CD8-positive, alpha-beta T cell (primary cell): ENCODE measurements at places on chromosomes 4 and X.

GRCh38 chrX:69285881-69286564 is 120.8 kb upstream of the PJA1 start:
- peak; percentile 56 for DNase-seq

GRCh38 chr4:181650033-181650825 is 593.0 kb upstream of the TENM3 start:
- DNase-seq, result no peak

GRCh38 chr4:100278567-100278966 is 88.3 kb upstream of the DDIT4L start:
- DNase-seq, result no peak

- DNase-seq, result no peak
Measured at GRCh38 chr4:174496631-174497432, 25.5 kb downstream of the HPGD start.

DNA sequence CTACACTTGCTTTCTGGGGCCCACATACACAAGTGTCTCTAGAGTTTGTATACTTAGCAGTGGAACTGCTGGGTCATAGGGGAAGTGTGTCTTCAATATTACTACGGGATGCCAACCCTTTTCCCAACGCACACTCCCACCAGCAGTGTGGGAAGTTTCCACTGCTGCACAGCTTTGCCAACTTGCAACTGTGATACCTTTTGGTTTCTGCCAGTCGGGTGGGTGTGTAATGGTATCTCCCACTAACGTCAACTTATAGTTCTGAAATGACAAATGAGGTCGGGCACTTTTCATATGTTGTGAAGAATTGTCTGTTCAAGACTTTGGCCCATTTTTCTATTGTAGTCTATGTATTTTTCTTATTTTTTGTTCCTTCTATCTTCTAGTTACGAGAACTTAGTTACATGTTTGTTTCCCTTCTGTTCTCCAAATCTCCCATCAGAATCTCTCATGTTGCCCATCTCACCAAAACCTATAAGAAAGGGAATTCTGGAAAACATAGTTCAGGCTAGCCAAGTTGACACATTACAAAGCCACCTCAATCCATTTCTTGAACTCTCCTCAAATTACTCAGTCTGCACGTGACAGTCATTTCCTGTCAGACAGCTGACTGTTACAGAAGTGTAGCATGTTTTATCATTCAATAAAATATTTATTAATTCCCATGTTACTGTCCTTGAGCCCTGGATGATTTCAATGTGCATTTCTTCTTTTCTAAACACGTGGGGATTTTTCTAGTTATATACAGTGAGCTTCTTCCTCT is 30.7 kb downstream of the PNMA6E start:
- DNase-seq, result no peak

- DNase-seq, result no peak
Measured at GRCh38 chr4:21680326-21680898, 268.2 kb downstream of the KCNIP4 start.

DNA sequence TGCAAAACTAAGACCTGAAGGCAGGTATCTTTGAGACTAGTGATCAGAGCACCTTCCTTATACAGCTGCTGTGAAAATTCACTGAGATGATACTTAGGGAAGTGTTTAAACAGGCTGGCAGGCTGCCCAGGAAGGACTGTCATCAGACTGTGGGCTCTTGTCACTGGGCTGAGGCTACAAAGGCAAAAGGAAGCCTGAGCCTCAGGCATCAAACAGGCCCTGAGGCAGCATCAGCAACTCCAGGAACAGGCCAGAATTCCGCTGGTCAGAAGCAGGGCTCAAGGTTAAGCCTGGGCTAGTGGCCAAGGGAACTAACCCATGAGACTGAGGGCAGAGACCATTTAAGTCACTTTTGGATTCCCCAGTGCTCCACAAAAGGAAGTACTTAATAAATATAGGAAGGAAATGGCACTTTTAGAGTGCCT is 12.8 kb downstream of the PJA1 start:
- DNase-seq, result no peak

DNA sequence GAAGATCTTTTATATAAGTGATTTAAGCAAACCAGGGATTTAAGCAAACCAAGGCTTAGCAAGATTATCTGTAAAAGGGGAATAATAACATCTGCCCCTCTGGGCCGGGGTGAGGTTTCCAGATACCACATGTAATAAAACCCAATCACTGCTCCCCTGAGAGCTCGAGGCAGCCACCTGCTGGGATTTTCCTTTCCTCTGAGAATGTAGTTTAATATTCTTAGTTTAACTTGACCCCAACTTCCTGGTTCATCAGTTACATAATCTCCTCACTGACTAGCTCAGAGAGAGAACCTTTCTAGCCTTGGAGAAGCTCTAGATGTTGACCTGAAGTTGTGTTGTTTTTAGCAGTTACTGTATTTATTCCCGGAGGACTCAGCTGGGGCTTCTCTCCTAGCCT is 322.4 kb downstream of the ARHGAP10 start:
- DNase-seq, result no peak

GRCh38 chr4:99404595-99405287 is 30.4 kb downstream of the ADH7 start:
- DNase-seq, result no peak

DNA sequence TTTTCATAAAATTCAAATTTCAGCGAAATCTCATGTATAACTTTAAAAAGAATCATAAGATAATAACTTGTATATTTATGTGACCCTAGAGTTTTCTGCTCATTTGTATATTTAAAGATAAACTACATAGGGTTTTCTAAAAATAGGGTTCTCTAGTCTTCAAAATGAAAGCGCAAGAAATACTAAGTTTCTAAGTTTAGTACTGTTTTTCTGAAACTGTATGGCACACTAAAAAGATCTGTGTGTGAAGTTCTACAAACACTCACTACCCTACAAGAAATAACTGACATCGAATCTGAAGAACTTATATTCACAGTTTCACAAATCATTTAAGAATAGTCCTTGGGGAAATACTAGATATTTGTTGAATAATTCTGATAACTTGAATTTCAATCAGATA is 38.7 kb upstream of the NDST4 start:
- DNase-seq, result no peak

- DNase-seq, result peak; percentile 3
Measured at GRCh38 chr4:11623726-11624037, 195.0 kb upstream of the HS3ST1 start.

DNA sequence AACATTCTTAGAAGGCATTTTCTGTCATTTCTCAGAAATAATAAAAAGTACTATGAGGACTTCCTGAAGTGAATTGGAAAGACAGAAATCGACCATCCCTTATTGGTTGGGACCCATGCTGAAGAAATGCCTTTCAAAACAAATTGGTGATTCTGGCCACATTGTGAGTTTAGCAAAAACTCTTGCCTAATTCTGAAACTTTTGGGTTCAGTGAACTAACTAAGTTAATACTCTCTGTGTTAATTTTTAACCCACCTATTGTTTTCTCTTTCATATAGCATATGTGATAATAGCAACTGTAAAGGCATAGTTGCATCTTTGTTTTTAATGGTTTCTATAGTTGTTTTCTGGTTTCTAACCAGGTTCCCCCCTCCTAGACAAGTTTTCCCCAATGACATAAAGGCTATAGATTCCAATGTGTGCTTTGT is 129.3 kb upstream of the FAT1 start:
- DNase-seq, result no peak

- no peak for DNase-seq
Measured at GRCh38 chrX:9805956-9806355, 19.7 kb downstream of the SHROOM2 start.

- no peak for DNase-seq
Measured at GRCh38 chr4:150256841-150257730, 178.8 kb downstream of the DCLK2 start.

DNA sequence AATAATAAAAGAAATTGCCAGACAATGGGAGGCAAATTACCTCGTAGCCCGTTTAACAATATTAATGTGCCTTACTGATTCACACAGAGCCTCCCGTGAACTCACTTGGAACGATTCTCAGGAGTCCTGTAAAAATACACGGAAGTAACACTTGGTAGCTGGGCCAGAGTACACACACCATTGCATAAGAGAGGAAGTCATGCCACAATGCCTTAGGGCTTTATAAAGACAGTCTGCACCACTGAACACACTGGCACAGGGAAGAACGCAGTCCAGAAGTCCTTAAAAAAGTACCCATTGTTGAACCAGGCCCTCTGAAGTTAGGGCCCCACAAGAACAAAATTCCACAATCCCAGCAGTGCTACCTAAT is 15.1 kb downstream of the SLC2A9 start:
- DNase-seq, result no peak

DNA sequence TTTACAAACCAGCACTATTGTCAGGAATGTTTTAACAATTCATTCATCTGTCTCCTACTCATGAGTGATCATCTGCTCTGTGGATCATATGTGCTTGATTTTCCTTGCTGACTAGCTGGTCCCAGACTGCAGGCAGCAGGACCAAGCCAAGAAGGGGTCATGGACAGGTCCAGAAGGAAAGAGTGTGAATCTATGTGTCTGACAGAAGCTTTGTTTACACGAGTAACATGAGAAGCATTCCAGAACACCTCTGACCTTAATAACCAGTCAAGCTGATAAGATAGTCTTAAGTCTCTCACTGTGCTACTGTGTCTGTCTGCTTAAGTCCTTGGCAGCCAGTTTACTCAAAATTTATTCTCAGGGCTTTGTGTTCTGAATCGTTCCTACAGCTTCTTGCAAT is 39.0 kb downstream of the GUCY1A1 start:
- no peak for DNase-seq

DNA sequence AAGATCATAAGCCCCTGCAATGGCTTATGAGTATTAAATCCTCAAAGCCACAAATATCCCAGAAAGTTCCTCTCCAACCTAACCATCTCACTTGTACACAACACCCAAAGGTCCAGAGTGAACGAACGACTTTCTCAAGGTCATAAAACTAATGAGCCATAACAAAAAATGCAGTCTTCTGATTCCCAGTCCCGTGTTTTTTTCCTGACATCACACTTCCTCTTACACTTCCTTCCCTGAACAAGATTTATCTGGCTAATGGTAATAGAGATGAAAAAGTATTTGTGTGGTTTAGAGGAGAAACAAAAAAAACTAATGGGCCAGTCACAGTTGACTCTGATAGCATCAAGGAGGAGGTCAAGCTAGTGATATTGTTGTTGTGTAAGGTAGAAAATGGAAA is 99.5 kb upstream of the KLHL13 start:
- DNase-seq, result no peak

DNA sequence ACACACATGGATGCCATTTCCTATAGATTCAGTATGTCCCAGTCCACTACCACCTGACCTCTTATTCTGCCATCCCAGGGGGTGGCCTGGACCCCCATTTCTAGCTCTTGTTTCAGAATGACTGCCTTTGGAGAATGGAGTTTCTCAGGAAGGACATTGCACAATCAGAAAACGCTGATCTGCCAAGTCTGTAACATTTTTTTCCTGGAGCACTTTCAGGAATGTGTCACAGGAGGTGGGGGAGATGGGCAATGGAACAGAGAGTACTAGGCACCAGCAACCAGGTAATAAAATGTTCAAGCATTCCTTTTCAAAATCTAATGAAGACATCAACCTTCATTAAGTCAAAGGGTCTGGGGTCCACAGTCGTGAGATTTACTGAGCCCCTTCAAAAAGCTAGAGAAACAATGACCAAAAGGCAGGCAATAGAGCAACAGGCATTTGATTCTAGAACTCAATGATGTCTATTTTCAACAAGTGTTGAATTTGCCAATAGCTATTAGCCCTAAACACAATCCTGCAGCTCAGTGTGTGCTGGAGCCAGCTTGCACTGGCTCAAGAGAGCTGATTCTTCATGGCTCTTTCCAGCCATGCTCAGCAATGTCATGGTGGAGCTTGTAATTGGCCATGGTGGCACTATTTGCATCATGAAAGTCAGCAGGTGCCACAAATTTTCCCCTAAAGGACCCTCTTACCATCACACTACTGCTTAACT is 87.1 kb downstream of the KDR start:
- no peak for DNase-seq

- no peak for DNase-seq
Measured at GRCh38 chr4:175459571-175459970, 352.5 kb downstream of the GPM6A start.

DNA sequence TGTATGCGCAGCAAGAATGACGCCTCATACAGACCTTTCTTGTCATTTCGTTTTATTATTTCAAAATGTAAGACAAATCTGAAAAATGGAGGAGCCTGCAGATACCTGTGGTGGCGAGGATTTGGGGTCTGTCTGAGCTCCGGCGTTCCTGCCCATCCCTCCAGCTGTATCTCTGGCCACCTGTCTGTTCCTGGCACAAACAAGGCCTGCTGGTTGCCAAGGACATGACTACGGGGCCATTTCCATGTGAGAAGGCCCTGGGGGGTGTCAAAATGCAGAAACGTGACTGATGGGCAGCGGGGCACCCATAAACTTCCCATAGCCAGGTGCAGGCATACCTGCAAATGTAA is 591 bp upstream of the TSPAN7 start:
- DNase-seq, result no peak

DNA sequence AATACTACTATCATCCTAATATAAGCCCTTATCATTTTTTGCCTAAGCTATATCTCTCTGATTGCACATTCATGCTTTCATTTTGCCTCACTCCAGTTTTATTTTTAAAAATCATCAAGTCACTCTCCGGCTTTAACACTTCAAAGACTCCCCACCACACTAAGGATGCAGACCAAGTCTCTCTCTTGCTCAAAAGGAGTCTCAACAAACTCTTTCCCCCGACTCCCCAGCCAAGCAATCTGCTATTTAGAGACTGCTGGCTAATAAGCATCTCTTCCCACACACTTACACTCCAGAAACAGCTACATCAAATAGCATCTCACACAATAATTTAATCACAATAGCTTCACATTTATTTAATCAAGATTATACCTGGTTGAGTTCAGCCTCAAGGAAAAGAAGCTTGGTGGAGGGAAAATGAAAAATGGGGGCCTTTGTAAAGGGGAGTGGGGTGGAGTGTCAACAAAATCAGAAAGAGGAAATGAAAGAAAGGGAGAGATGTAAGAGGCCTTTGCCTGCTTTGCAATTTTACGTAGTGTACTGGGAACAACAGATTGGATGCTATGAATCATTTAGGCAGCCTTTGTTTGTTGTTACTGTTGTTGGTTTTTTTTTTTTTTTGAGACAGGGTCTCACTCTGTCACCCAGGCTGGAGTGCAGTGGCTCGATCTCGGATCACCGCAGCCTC is 104.1 kb upstream of the MCF2 start:
- DNase-seq, result no peak

- no peak for DNase-seq
Measured at GRCh38 chr4:129138810-129139496, 43.0 kb downstream of the C4orf33 start.

DNA sequence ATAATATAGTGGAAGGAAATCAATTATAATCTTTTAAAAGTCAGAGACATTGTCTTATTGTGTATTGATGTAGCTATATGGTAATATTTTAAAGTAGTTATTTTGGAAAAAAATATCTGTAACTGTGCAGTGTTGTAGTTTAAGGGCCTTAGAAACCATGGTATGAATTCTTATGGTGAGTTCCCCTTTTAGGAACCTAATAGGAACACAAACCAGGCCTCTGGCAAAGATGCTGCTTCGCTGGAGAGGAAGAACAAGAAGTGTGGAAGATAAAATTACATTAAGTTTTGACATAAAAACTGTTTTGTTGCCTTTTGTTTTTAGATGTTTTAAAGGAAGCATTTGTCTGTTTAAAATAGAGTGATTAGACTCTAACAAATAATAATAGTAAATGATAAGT is 10.9 kb upstream of the TMPRSS11D start:
- no peak for DNase-seq
